Activated naive CD8-positive, alpha-beta T cell treated with anti-CD3 and anti-CD28 coated beads, Interleukin-2, amount 10 ng/mL, durations not matched to agents 7 days and 5 days (primary cell): ENCODE measurements at places on chromosomes 1 and 21.

DNA sequence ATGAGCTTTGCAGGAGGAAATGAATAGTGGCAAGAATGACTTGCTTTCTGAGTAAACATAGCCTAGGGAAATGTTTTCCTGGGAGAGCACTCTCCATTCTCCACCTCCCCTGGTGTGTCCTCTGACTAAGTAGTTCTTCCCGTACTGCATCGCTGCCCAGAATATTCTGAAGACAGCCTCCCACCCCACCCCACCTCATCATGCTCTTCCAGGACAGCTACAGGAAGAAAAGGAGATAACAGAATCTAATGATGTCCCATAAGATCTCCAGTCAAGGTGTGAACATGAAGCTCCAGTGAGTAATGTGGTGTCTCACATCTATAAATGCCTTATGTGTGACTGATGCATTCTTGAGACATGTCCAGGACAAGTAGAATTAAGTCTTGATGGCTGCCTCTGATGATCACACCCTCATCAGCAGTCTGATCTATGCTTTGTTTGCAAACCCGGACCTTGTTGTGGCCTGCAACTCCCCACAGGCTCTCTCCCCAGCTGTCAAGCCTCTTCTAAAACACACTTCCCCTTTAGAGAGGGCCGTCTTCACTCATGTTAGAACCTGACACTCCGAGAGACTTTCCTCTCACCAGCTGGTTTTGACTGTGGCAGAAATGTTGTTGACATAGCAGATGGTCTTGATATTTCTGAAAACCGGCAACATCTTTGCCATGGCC, 183.0 kb downstream of the CYYR1 start:
- DNase-seq: no peak

DNA sequence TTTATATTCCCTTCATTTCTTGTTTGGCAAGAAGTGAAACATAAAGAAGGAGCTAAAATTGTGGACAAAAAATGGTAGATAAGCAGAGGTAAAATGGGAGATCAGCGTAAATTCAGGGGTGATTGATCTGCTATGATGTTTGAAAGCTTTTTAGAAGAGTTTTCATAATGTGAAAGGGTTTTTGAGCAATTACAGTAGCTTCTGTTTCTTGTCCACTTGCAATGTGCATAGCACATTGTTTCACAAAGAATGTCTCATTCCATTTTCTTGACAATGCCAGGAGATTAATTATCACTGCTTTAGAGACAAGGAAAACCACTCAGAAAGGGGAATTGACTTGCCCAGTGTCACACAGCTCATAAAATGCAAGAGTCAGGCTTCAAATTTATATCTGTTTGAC, 65.9 kb upstream of the PLPPR4 start:
- DNase-seq: no peak

- DNase-seq: no peak
Observed at GRCh38 chr1:240962086-240962485, 350.1 kb upstream of the GREM2 start.

GRCh38 chr21:45618287-45618686, 25.2 kb upstream of the PCBP3 start:
- peak; percentile 17 for DNase-seq

- DNase-seq: no peak
Observed at GRCh38 chr1:204260601-204261197, 46.9 kb upstream of the GOLT1A start.

- DNase-seq: no peak
Observed at GRCh38 chr1:79259390-79260336, 253.1 kb upstream of the ADGRL4 start.

- no peak for DNase-seq
Observed at GRCh38 chr21:26773058-26773457, 72.2 kb downstream of the ADAMTS1 start.

- DNase-seq: no peak
Observed at GRCh38 chr1:198741744-198742143, 102.9 kb downstream of the PTPRC start.

DNA sequence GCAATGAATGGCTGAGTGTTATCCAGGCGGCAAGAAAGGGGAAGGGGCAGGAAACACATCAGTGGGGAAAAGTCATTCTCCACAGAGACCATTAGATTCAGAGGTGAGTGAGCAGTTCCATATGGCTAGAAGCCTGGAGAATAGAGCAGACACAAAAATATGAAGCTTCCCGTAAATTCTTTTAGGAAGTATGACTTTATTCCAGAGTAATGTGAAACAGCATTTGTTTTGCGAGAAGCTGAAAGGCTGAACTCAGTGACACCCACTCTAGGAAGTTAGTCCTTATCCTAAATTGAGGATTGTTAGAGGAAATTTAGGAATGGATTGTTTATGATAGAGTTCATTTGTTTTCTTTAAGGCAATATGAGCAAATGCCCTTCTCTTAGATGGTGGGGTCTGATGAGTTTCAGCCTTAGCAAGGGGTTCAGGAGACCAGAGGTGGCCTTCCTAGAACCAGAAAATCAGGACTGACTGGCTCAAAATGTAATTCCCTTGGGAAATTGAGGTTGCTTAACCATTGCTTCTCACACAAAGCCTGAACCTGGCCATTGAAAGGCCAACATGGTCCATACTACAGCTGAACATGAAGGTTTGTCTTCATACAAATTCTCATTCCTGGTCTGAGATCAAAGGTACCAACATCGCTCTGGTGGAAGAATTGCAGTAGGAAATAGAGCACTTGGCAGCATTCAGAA, 167.5 kb downstream of the TPR start:
- DNase-seq: no peak

GRCh38 chr1:24503870-24504523, 1.4 kb downstream of the RCAN3 start:
- peak; percentile 42 for DNase-seq

GRCh38 chr1:6438047-6438525, 13.5 kb downstream of the ESPN start:
- peak; percentile 74 for DNase-seq

DNA sequence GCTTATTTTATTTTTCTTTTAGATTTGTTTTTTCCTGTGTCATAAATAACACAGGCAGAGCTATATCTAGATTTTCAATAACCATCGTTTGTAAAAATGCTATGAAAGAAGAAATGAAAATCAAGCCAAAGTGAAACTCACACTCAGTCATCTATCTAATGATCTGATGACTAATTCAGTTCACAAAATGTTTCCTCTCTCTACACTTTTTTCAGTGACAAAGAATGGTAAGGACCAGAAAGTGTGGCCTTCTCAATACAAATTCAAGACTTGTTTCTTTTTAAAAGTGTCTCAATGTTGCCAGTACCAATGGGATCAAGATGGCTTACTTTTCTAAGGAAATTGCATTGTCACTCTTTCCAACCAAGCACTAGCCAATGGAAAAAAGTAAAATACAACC, 282.8 kb upstream of the PKN2 start:
- no peak for DNase-seq

DNA sequence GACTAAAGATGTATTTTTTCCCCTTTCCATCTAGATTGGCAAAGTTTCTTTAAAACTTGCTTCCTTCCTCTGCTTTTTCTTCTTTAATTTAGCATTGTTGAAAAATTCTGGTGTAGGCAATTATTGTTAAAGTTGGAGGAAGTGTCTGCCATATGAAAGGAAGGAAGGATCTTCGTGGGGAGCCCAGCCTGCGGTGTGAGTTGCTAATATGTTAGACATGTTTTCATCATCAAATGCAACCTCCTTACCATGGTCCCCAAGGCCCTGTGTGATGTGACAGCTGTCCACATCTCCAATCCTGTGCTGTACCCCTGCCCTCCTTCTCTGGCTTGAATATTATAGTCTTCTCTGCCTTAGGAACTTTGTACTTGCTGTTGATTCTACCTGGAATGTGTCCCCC, 81.0 kb upstream of the ZBTB18 start:
- DNase-seq: no peak

DNA sequence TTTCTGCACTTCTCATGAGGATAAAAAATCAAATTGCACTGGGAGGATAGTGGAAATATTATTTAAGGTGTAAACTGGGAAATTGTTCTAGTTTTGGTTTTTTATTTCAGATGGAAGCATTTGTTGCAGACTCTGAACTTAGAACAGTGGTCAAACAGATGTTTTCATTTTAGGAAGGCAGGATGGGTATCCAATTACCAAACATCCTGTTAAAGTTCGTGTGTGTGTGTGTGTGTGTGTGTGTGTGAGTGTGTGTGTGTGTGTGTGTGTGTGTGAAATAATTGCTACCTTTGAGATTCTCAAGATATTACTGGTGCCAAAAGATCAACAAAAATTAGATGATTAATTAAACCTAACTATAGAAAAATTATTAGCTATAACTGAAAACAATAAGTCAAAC, 24.3 kb upstream of the DUSP10 start:
- DNase-seq: no peak
